ENCODE measurements at places on chromosomes 5 and 9.

DNA sequence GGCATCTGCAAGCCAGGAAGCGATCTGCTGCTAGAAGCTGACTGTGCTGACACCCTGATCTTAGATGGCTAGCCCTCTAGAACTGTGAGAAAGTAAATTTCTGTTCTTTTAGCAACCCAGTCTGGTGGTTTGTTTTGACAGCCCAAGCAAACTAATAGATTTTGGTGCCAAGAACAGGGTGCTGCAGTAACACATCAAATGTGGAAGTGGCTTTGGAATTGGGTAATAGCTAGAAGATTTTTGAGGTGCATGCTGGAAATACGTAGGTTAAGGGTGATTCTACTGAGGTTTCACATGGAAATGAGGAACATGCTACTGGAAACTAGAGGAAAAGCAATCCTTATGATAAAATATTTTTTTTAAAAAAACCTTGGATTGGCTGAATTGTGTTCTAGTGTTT, 153.5 kb upstream of the SH3GL2 start:
- no peak for DNase-seq

- DNase-seq: no peak
Measured at GRCh38 chr9:130852801-130853200, 17.7 kb downstream of the ABL1 start.

- no peak for DNase-seq
Measured at GRCh38 chr5:106172681-106173532, 1497.8 kb downstream of the EFNA5 start.

GRCh38 chr5:180159756-180160155, 49.3 kb downstream of the RASGEF1C start:
- no peak for DNase-seq

- DNase-seq: no peak
Measured at GRCh38 chr5:138488481-138488945, 23.2 kb downstream of the EGR1 start.

- DNase-seq: no peak
Measured at GRCh38 chr9:119086590-119086989, 282.6 kb downstream of the BRINP1 start.

DNA sequence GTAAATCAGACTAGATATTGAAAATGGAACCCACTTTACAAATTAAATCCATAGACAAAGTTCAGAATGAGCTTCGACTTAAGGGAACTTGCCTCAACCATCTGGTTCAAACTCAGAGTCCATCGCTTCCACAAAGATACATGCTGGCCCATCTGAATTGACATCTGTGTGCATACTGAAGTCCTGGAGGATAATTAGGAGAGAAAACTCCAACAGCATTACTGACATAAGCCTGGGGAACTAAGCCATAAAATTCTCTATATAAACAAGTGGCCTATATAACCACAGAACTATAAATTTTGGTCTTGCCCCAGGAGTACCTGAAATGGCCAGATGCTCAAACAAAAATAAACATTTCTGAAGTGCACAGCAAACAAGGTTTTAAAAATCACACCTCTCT, 94.4 kb downstream of the IZUMO3 start:
- DNase-seq: no peak

DNA sequence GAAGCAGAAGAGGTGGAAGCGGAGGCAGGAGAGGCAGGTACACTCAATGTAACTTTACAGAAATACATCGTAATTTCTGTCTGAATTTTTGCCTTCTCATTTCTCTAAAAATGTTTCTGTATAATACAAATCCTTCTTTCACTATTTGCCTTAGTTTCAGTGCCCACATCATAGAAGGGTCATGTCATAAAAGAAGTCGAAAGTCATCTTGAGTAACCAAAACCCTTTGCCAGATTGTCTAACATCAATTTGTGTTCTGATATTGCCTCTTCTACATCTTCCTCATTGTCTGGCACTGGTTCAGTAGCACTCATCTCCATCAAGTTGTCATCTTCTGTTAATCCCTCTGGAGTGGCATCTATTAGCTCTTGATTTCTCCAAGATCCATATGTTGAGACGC, 6.2 kb upstream of the CYFIP2 start:
- no peak for DNase-seq

- DNase-seq: no peak
Measured at GRCh38 chr5:133154274-133155075, 102.7 kb downstream of the HSPA4 start.

GRCh38 chr9:28661853-28662252, 1088.6 kb upstream of the C9orf72 start:
- DNase-seq: no peak

GRCh38 chr5:135393229-135393628, 5.8 kb downstream of the MACROH2A1 start:
- DNase-seq: no peak

DNA sequence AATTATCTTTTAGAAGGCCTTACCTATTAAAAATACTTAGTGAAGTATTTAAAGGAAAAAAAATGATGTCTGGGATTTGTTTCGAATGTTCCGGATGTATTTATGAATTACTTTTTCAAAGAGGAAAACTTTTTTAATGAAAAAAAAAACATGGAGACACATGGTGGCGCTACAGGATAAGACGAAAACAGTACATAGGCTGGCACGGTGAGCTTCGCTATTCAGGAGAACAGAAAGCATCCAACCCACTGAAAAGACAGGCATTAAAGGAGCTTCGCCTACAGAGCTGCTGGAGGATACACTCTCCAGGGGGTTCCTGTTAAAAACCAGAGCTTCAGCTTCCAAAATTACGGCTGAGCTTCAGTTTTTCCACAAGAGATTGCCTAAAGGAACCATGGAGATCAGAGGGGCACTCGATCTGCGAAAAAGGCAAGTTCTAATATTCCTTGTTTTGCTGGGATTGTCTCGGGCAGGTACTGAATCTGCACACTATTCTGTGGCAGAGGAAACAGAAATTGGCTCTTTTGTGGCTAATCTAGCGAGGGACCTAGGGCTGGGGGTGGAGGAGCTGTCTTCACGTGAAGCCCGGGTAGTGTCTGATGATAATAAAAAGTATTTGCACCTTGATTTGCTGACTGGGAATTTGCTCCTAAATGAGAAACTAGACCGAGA, at the start of gene PCDHB14:
Gene PCDHB14, plus strand, starts transcription at position 232 of the 672 bp plus-strand sequence. Its CDS starts 163 bp downstream, at position 395.
- DNase-seq: peak; percentile 37

DNA sequence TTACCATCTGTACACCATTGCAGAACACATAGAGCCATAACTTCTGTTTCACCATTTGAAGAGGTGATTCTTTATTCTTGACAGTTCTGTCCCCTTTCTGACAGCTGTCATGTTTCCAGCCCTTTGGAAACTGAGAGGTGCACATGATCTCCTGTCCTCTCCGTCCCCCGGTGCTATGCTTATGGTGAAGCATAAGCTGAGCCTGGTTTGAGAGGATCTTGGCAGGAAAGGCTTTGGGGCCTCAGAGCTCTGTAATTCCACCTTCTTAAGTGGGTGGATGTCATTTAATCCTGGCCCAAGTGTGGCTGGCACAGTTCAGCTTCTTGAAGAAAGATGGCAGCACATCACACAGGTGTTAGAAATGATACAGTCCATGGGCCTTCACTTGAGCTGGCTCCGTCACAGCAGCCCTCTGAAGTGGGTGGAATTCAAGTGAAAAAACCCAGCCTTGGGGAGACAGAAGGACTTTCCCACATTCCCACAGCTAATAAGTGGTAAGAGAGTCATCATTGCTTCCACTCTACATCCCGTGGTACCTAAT, 30.7 kb upstream of the GRPEL2 start:
- DNase-seq: no peak

DNA sequence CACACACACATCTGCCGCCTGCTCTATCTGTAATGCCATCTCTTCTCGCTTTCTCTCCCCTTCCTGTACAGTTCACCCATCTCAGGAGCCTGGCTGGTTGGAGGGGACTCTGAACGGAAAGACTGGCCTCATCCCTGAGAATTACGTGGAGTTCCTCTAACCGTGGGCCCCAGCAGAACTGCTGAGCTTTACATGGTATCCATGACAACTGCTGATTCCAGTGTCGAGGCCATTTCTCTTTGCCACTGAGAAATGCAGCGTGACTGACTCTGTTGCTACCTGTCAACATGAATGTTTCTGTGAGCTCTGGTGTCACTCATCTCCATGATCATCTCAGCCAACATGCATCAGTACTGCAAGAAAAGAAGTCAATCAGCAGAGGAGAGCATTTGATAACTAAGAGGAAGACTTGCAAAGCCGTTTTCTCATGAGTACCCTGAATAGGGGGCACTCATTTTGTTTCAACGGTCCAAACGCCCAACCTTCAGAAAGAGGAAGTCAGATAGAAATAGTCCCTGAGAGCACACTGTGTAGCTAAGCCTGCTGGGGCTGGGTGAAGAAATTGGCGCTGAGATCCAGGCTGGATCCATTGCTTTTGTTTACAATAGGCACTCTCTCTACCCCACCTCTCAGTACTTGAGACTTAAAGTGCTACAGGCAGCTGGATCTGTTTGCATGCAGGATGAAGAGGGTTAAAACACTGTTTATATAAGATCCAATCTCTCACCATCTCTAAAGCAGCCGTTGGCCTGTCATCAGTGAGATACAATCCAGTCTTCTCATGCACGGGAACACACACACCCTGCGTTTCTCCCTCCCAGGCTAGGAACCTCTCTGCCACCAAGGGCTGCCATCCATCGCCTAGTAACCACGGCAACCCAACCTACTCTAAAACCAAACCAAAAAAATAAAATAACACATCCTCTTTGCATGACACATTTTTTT, 180.9 kb downstream of the NR3C1 start:
- DNase-seq: peak; percentile 27

DNA sequence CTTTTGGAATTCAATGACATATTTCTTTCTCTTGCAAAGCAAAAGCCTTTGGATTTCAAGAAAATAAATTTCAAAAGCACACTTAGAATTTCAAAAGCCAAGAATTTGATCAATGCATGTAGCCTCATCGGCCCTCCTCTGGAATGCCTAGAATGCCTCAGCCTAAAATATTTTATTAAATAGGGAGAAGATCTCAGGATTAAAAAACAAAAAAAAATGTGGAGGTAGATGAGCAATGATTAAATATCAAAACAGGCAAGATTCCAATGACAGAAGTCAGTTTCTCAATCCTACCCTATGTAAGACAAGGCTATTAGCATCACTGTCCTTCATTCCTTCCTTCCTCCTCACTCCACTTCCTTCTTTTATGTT, 169.0 kb downstream of the CDH6 start:
- no peak for DNase-seq

- DNase-seq: no peak
Measured at GRCh38 chr5:2149195-2149539, 266.4 kb upstream of the IRX4 start.

GRCh38 chr5:118258223-118258622, 730.1 kb downstream of the DTWD2 start:
- no peak for DNase-seq

GRCh38 chr5:10339058-10339811, 14.3 kb upstream of the MARCHF6 start:
- DNase-seq: no peak

DNA sequence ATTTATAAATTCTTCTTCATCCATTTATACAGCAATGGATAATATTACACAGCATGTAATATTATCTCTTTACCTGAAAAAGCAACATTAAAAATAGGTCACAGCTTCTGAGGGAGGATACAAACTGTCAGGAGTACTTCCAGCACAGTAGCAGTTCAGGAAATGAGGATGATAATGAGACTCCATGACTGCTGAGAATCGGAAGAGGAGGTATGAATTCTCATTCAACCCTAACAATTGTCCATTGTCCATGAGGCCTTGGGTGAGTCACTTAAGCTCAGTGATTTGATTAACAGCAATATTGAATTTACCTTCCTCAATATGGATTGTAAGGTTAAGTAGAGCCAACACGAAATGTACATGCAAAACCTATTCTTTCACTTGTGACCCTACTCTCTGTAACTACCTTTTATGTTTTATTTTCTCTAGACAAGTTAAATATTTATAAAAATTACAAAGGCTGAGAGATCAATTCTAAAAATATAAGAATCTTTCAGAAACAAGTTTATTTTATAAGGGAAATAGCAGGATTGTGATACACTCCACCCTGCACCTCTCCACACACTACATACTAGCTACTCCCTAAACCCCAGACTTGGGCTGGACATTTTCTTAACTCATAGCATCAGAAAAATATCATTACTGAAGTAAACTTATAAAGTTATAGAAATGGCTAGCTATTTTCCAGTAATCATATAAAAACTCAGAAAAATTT, 159.1 kb upstream of the ACOT12 start:
- no peak for DNase-seq

- no peak for DNase-seq
Measured at GRCh38 chr5:56817263-56818014, 2.1 kb downstream of the MAP3K1 start.

DNA sequence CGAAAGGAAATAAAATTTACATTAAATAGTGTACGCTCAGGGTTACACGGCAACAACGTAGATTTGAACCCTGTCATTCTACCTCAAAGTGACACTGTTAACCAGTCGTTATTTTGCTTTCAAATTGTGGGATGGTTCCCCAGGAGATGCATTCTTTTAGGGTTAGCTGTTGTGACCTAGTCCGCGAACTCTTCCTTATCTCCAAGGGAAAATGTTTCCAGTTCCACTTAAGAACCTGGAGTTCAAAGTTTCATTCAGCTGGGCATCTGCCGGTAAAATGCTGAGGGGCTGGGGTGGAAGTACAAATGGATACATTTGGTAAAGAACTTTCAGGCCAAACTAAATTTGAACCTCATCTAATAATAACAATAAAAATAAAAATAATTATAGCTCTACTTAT, 264.6 kb downstream of the NR3C1 start:
- DNase-seq: no peak

- no peak for DNase-seq
Measured at GRCh38 chr5:112772124-112772523, 34.4 kb downstream of the APC start.

DNA sequence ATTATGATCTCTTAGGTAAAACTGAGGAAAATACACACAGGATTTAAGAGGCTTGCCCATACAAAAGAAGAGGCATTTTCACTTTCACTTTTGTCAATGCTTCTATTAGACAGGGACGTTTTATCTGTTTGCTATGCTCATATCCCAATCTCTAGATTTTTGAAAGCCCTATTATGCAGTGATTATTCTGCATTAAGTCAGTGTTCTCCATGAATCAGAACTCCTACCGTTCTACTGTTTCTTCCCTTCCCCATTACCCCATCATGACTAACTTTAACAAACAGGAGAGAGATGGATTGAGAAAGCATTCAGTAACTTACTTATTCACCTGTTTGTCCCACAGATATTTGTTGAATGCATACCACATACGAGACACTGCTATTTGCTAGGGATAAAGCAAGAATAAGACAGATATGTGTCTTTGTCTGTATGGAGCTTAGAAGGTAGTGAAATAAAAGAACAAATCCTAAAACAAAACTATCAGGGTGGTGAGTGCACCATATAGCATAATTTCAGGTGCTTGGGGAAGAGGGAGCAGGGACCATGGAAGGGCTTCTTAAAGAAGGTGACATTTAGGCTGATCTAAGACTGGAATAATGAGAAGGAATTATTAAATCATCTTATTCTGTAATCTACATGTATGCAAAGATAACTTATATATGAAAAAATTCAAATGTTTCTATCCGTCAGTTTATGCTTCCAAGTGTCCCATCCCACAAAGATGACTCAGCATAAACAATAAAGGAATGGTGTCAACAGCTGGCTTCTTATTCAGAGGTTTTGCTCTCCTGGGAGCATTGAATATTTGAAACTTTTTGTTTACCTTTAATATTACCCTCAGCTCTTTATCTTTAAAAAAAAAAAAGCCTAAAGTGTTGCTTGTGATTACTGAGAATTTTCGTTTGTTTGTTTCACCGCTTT, 328.1 kb downstream of the HINT1 start:
- no peak for DNase-seq

GRCh38 chr5:150630461-150631325, 9.8 kb upstream of the SYNPO start:
- no peak for DNase-seq

GRCh38 chr5:36696059-36696673, 89.8 kb downstream of the SLC1A3 start:
- DNase-seq: peak; percentile 34

GRCh38 chr9:21255538-21256212, 15.9 kb upstream of the IFNA14 start:
- DNase-seq: no peak

Measured in CD4-positive, alpha-beta T cell (primary cell).